ENCODE measurements at places on chromosomes 2 and 18.

- no peak for DNase-seq
These were observed 53.6 kb upstream of the DDX18 start for GRCh38 chr2:117760916-117761315.

- DNase-seq, result no peak
These were observed 22.1 kb downstream of the COL5A2 start for GRCh38 chr2:189157456-189157855.

GRCh38 chr2:226155093-226155875 is 644.3 kb downstream of the IRS1 start:
- no peak for DNase-seq

GRCh38 chr2:102470168-102470567 is 2.9 kb upstream of the SLC9A4 start:
- no peak for DNase-seq

- DNase-seq, result no peak
These were observed 48.8 kb upstream of the ZDBF2 start for GRCh38 chr2:206225435-206226232.

DNA sequence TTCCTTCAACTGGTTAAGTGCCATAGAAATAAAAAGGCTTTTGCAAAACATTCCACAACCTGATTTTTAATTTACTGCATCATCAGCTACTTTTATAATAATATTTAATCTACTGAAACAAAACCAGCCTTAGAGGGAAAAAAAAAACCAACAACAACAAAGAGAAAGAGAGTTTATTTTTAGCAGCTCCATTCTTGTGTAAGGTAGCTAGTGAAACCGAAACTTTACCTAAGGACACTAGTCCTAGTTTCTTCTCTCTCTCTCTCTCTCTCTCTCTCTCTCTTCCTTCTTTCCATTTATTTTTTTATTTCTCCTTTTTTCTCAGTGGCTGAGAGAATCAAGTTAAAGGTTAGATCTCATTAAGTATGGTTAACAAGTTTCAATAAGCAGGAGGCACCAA is 21.4 kb downstream of the EN1 start:
- no peak for DNase-seq

GRCh38 chr2:227503433-227504406 is 31.8 kb downstream of the AGFG1 start:
- DNase-seq, result no peak

DNA sequence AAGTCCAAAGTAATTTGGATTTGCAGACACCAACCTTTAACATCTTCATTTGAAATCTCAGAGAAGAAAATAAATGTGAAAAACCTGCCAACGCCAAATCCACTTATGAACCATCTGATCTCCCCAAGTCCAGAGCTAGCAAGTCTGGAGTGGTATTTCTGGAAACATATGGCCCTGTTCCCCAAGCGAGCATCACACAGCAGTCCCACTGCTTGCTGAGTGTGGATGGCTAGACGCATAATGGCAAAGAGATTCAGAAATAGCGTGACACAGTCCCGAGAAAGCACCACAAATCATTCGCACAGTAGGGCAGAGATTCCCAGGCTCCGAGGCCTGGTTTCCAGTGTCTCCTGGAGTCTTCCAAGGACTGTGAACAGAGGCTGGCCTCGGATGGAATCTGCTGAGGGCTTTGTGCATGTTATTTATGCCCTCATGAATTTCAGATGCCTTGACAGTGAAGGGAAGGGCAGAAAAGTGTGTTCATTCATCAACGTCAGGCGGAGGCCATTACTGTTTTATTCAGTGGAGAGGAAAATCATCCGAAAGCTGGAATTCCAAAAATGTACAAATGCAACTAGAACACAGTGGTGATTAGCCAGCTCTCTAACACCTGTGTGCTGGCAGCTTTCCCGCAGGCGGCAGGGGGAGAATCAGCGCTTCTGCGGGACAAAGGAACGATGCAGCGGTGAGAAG is 417.0 kb downstream of the EIPR1 start:
- DNase-seq, result no peak

- DNase-seq, result no peak
These were observed 5.9 kb upstream of the RHBDD1 start for GRCh38 chr2:226829721-226830631.

DNA sequence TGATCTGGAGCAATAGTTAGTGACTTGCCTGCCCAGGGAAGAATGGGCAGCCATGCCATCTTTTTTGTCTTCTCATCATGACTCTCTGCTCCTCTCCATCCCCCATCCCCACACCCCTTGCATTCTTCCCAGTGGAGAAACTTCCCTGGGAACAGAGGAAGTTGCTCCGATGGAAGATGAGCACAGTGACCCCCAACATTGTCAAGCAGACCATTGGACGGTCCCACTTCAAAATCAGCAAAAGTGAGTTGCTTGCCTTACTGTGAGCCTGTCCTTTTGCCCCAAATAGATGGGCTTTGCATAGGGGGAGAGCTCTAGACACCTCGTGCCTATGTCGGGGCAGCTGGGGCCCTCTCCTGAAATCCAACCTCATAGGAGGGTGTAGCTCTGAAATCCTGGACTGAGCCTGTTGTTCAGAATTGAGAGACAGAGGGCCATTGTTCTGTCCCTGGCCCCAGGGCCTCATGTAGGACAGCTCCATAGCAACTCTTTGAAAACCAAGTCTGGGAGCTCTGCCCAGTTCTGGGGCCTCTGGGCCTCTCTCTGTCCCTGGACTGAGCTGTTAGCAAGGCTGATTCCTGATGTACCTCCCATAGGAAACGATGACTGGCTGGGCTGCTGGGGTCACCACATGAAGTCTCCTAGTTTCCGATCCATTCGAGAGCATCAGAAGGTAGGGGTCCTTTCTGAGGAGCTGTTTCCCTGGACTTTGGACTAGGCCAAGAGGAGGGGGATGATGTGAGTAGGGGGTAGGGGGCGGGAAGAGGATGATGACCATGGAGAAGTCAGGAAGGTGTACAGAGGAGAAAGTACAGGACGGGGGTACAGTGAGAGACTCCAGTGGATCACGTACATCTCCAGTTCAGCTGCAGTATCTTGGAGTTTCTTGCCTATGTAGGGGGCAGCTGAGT is 35.2 kb downstream of the TTLL4 start:
- DNase-seq, result no peak

- DNase-seq, result no peak
These were observed 28.4 kb downstream of the NFATC1 start for GRCh38 chr18:79424008-79424565.

Measured in CD4-positive, alpha-beta T cell treated with Interleukin-15 for 1 hour (primary cell).